Suppressor macrophage (primary cell): ENCODE measurements at places on chromosomes 6 and 20.

DNA sequence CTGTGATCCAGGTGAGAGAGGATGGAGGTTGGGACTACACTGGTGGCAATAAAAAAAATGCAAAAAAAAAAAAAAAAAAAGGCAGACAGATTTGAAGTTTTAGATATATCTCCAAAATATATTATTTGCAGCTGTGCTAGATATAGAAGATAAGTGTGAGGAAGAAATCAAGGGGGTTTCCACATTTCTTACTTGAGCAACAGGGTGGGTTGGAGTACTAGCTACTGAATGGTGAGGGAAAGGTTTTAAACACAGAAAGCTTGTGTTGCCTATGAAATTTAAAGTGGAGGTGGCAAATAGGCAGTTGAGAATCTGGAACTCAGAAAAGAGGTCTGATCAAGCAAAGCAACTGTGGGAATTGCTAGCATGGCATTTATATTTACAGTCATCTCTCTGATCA is 59.9 kb upstream of the GNRH2 start:
- DNase-seq: no peak

GRCh38 chr20:32327087-32327681 is 30.9 kb upstream of the ASXL1 start:
- DNase-seq: no peak

DNA sequence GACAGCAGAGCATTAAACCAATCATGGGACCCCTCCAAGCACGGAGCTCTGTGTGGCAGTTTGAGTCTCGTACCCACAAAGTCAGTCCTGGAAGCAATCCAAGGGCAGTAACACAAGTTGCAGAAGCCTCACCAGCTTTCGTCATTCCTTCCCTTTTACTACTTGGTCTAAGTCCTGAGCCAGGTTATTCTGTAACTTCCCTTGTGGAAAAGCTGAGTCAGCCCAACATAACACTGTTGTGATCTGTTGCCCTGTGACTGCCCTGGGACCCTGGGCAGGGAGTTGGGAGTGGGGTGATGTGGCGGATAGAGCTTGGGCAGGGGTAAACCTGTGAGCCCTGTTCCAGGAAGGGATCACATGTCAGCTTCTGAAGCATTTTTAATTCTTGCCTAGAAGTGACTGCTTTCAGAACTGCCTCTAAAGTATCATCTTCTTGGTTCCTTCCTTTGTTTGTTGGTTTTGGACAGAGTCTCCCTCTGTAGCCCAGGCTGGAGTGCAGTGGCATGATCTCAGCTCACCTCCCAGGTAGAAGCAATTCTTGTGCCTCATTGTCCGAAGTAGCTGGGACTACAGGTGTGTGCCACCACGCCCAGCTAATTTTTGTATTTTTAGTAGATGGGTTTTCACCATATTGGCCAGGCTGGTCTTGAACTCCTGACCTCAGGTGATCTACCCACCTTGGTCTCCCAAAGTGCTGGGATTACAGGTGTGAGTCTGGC is 183.7 kb upstream of the JAG1 start:
- DNase-seq: peak; percentile 85

DNA sequence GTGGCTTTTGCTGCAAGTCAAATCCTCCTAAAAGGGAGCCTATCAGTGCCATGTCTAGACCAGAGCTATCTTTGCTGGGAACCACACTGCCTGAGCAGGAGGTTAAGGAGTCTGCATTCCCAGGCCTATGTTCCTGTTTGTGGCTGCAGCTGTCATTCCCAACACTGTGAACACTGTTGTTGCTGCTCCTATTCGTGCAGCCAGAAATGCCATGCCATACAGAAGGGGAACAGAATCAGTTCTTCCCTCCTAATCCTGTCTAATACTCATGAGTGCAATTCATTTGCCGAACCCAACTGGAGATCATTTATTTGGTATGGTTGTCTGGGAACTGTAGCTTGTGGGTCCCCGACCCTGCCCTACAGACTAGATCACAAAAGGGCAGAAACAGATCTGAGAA is 406.5 kb upstream of the GJE1 start:
- no peak for DNase-seq

- DNase-seq: no peak
Observed at GRCh38 chr6:158002951-158003853, 21.5 kb downstream of the SYNJ2 start.

GRCh38 chr6:7505189-7505699 is 36.2 kb upstream of the DSP start:
- DNase-seq: peak; percentile 86

- DNase-seq: no peak
Observed at GRCh38 chr6:17388365-17388764, 5.0 kb upstream of the CAP2 start.

GRCh38 chr6:2853769-2854395 is 12.2 kb upstream of the SERPINB1 start:
- DNase-seq: peak; percentile 87

DNA sequence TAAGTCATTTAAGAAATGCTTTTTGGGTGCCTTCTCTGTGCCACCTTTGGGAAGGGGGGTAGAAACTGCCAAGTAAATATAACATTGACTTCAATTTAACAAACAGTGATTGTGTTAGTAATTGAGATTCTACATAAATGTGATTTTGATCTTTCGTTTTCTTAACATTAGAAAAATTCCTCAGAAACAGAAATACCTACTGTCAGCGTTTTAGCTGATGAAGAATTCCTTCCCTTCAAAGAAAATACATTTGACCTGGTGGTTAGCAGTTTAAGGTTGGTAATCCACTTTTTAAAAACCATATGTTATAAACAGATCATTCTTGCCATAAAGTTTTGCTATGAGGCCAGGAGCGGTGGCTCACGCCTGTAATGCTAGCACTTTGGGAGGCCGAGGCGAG is 9.8 kb downstream of the NDUFAF5 start:
- no peak for DNase-seq

- no peak for DNase-seq
Observed at GRCh38 chr6:37699887-37700619, 2.4 kb upstream of the MDGA1 start.

DNA sequence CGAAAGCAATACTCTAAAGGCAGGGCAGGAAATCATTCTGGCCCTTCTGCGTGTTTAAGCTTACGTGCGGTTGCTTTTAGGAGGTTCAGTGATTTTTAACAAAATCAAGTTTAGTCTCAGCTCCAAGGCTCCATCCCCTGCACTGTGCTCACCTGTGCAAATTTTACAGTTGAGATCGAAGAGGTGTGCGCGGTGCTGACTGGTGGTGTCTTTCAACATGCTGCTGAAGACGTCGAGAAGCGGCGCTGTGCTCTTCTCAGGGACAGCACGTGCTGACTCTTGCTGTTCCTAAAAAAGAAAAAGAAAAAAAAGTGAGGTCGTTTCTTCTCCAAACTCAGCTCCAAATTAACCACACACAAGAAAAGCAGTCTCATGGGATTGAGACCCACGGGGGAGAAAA is 32.0 kb downstream of the DIDO1 start:
- DNase-seq: no peak

DNA sequence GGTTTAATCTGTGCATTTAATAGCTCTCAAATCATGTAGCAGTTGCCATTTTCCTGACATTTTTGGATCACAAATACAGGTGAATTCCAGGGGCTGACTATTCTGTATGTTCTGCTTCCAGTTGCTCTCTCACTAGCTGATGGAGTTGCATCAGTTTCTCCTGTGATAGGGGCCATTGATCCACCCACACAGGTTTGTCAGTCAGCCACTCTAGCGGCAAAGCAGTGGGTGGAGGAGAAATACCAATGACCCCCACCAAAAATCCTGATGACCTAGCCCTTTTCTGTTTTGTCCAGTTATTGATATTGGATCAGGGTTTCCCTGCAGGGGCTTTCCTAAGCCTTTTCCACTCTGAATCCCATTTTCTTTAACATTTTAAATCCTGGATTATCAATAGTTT is 72.3 kb upstream of the BTN3A2 start:
- DNase-seq: no peak

DNA sequence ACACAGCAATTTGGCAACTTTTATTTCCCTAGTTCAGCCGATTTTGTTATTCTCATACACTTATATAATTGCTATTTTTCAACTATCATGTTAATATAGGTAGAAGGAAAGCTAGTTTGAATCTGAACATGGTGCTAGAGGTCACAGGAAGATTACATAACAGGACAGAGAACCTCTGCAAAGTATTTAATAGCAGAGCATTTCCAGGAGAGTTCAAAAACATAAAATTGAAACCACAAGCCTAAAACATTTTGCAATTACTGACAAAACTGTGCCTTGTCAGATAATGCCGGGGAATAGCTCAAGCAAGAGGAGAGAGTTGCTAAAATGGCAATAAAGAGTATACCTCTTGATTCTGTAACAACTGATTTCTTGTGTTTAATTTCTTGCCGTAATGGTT is 70.8 kb downstream of the TFAP2B start:
- DNase-seq: no peak
